Occipital lobe (tissue), 3 donors: ENCODE measurements at places on chromosomes 12 and 14. TPM values are rescaled to one million over a fixed set of nuclear protein-coding genes. Genes with fewer than 3 reads are reported as not detected.

The CLEC1B gene
- total RNA-seq, result not detected

The KRT75 gene
- not detected for total RNA-seq

The ALDH6A1 gene
- 28.7 TPM for total RNA-seq

The ACTR6 gene
- total RNA-seq, result 50.5 TPM

The CPNE6 gene
- total RNA-seq, result 10.8 TPM

The IAPP gene
- total RNA-seq, result not detected

The NGB gene
- total RNA-seq, result 4.1 TPM

The ENDOU gene
- total RNA-seq, result not detected

The SYT1 gene
- total RNA-seq, result 166 TPM
